Cortex of kidney (tissue), 1 donor: ENCODE measurements at places on chromosomes 3 and 15.

GRCh38 chr15:63531586-63531985 lies 27.2 kb downstream of the USP3 start:
- DNase-seq = no peak

DNA sequence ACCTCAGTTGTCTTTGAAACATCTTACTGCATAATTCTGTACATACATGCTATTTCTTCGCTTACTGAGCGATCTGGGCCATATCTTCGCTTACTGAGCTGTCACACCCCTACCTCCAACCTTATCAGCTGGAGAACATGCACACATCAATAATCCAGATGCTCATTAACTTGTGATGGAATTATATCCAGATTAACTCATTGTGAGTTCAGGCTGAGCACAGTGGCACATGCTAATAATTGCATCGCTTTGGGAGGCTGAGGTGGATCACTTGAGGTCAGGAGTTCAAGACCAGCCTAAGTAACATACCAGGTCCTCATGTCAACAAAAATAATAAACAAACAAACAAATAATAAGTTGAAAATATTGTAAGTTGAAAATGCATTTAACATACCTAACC lies 19.3 kb upstream of the ANXA2 start:
- no peak for DNase-seq

GRCh38 chr15:77021803-77022381 lies 27.0 kb downstream of the PSTPIP1 start:
- no peak for DNase-seq

- DNase-seq = no peak
Observed at GRCh38 chr3:112460519-112461195, 38.6 kb downstream of the BTLA start.

GRCh38 chr15:73924171-73924921 lies 1.9 kb upstream of the LOXL1 start:
- no peak for DNase-seq

DNA sequence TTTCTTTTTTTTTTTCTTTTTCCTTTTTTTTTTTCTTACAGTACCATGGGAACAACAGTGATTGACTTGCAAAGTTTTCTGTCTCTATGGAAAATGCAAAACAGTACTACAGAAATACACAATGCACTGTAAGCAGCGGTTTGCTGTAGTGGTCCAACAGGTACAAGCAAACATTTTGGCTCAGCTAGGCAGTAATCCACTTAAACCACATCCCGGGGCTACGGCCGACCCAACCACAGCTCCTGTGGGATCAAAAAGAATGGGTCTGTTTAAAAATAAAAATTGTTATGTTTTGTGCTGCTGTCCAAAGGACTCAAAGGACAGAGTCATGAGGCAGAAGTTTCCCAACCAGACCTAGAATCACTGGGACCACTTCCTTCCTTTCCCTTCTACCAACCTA lies 667.1 kb upstream of the ADAMTS9 start:
- DNase-seq = no peak

DNA sequence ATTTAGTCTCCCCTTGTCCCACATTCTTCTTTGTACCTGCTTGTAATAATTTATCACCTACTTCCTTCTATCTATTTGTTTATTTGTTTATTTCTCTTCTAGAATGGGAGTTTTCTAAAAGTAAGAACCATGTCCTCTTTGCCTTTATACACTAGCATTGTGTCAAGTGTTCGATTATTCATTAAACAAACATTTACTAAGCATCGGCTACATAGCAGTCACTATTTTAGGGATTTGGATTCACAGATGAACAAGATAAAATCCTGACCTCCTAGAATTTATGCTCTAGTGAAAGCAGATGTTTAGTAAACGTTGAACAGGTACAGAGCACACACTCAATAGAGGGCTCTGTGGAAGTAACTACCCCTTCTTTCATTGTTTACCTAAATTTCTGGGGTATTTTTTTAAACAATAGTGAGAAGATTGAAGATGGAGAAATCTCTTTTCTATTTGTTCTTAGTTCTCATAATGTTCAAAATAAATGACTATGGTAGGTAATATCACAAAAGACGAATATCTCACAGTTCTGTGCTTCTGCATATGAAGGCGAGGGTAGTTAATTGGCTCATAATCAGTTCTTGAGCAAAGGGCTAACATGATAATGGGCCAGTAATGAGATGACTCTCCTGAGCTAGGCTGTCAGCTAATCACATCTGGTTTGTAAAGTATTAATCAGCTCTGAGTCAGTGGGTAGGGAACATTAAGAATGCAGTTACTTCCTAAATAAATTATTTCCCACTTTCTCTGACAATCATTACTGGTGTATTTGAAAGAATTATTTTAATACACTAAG lies 111.9 kb downstream of the SLC9A9 start:
- no peak for DNase-seq

GRCh38 chr3:161212171-161212771 lies 8.8 kb upstream of the NMD3 start:
- DNase-seq = no peak

DNA sequence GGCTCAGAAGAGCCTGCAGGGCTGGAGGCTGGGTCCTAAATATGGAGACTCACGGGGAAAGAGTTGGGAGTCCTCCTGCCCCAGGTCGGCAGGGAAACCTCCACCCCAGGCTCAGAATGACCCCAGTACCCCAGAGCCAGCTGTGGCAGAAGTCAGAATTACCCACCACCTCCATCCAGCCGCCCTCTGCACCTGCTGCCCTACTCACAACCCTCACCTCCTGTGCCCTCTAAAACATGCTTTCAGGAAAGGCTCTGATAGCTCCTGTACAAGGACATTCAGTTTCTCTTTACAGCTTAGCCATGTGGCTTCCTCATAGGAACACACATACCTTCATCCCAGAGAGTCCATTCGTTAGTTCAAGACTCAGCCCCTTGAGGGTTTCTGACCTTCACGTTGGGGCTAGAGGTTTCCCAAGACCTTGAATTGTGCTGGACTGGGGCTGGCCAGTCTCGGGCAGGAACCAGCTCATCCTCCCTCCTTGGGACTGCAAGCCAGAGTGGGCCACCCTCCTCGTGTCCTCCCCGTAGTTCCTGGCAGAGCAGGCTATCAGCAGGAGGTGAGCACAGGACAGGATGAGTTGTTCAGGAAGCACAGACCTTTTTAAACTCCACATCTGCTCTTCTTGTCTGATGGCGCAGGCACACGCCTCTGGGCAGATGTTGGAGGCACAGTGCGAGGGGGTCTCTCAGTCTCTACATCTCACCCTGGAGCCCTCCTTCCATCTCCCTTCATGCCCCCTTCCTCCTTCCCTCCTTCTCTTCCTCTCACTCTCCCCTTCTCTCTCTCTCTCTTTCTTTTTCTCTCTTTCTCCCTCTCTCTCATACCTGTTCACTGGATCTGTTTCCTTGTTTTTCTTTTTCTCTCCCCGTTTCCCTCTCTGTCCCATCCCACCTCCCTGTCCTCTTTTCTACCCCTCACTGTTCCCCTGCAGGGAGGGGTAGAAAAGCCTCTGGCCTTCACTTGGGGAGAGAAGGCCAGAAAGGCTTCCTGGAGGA lies 55.9 kb upstream of the NR2C2 start:
- DNase-seq = no peak

GRCh38 chr3:76668653-76669052 lies 371.2 kb upstream of the ROBO2 start:
- DNase-seq = no peak

DNA sequence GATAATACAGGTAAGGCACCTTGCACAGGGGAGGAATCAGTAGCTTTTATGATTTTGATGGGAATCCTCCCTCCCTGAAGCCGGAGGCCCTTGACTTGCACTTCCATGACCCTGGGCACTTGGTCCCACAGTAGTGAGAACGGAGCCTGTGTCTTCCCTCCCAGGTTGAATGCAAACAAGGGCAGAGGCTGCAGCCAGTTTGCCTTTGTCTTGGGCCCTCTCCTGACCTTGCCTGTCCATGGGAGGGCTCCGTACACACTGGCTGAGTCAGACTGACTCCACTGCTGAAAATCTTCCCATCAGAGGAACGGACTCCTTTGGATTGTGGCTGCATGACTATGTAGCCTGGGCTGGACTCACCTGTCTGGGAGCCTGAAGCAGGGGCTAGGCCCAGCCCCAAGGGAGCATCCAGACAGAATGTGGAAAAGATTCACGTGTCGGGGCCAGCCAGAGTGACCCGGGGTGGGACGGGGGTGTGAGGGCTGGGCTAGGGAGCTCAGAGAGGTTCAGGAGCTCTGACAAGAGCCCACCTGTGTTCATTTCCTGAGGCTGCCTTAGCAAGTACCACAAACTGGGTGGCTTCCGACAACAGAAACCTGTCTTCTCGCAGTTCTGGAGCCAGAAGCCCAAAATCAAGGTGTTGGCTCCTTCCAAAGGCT lies 9.5 kb downstream of the TBC1D21 start:
- DNase-seq = no peak

DNA sequence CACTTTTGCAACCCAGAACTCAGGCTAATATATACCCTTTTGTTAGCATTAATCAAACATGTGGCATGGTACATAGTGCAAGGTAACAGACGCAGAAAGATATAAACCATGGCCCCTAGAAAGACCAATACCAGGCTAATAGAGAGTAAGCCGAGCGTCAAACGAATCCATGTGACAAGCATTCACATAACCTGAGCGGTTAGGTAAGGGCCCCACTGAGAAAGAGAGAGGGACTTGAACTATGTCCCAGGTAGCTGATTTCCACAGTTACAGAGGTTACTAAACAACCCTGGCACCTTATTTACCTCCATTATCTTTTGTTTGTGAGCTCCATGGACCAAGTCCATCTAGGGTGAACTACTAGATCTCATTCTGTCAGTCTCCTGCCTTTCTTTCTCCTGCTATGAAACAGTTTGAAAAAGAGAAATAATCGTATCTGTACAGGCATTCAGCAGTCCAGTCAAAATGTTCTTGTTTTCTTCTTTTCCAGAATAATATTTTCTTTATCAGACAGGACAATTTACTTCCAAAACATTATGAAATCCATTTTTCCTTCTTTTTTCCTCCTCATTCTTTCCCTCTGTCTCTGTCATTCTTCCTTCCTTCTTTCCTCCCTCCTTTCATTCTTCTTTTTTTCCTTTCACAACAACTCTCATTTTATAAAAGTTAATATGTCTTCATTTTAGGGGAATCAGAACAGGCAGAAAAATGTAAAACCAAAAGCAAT lies 30.5 kb upstream of the TNFSF10 start:
- DNase-seq = no peak

DNA sequence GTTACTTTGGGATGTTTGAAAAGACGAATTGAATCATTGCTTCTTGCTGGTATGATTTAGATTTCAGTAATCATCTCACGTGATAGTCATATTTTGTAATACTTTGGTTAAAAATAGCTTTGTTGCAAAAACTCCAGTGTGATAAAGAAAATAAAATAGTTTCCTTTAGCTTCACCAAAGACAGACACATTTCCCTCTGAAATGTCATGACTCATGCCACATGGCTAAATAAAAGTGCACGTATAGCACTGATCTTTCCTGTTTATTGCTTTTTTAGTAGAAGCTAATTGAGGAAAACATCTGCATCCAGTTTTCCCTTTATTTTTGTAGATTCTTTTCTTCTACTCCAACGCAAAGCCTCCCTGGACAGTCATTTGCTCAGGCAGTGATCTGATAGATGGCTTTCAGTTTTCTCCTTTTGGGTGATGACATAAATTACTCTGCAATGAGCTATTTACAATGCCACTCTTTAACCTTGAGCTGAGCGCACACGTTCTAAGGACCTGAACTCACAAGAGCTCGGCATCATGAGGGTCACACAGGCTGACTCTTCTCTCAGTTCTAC lies 84.9 kb downstream of the ARNT2 start:
- DNase-seq = no peak

DNA sequence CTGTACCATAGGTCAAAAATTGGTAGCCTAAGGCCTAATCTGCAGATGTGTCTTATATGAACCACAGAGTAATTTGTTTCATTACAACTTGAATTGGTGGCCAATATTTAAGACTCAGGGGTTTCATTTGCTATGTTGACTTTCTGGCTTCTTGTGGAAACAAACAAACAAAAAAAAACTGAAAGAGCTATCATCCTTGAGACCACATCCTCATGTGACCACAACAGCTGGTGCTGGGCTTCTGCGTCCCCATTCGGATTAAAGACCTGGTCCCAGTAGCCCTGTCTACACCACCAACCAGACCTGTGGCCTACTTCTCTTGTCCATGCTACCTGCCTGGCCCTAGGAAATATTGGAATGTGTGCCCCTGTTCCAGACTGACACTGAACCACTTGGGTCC lies 61.7 kb downstream of the STRIT1 start:
- DNase-seq = no peak

DNA sequence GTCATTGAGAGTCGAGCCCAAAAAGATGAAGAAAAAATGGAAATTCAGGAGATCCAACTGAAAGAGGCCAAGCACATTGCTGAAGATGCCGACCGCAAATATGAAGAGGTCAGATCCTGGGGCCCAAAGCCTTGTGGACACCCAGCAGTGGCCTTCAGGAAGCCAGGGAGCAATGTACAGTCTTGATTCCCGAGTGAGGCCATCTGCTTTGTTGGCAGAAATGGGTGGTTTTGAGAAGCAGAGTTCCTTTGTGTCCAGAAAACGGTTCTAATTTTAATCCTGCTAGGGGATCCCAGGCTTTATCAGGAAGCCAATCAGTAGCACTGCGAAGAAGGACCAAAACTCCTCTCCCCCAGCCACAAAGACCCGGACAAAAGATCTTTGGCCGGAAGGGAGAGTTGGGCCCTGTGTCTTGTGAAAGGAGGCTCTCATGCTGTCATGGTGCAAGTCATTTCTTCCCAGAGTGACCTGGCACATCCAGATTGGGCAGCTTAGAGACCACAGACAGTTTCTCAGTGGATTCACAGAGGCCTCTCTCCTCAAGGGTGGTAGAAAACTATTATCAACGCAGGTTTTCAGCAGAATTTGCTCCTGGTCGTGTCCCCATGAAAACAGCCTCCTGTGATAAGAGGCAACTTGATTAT lies 17.1 kb downstream of the TPM1 start:
- DNase-seq = no peak

GRCh38 chr3:44762170-44762677 lies 630 bp downstream of the KIF15 start:
- DNase-seq = no peak

GRCh38 chr3:48270306-48270705 lies 29.4 kb downstream of the ZNF589 start:
- no peak for DNase-seq
